ENCODE measurements at places on chromosomes 7 and 10. TPM values are rescaled to one million over a fixed set of nuclear protein-coding genes. Genes with fewer than 3 reads are reported as not detected.

Gene ELFN1
- total RNA-seq, result 5.4 TPM

Gene DRGX
- total RNA-seq, result not detected

Gene GNGT1
- total RNA-seq, result not detected

Gene AHR
- total RNA-seq, result 6.9 TPM

Gene FGF8
- not detected for total RNA-seq

Gene LHPP
- total RNA-seq, result 8.6 TPM

Gene HOXA6
- not detected for total RNA-seq
